ENCODE measurements at places on chromosomes 1 and 21.

DNA sequence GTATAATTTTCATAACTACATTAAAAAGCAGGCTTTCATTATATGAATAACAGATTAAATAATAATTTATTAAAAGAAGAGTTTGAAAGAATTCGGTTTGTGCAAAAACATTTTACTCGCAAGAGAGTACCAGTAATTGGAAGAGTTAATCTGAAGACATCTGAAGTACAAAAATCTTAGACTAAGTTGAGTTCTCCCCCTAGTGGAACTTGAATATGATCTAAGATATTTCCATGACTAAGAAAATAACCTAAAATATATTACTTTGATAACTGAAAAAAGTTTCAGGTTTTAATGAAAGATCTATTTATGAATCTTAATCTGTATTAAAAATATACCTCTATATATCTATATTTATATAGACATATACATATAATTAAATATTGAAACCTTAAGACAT lies 112.5 kb upstream of the GFI1 start:
- DNase-seq = peak; percentile 28

GRCh38 chr1:113248494-113248893 lies 141.8 kb upstream of the MAGI3 start:
- DNase-seq = no peak

GRCh38 chr1:38018864-38019343 lies 6.4 kb downstream of the UTP11 start:
- peak; percentile 44 for DNase-seq

DNA sequence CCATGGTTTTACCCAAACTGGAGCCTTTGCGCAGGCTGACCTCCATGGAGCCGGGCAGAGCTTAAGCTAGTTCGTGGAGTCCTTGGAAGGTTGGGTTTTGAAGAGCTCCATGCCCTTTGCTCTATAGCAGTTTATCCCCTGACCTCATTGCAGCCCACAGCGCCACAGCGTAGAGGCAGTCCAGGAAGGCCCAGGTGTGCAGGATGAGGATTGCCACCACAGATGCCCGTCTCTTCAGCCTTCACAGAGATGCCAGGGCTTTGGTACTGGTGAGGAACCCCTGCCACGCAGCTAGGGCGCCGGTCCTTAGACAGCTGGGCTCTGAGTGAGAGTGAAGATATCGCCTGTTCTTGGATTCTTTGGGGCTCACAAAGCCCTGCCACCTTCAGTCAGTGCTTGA lies 138.6 kb downstream of the PEX14 start:
- DNase-seq = no peak

DNA sequence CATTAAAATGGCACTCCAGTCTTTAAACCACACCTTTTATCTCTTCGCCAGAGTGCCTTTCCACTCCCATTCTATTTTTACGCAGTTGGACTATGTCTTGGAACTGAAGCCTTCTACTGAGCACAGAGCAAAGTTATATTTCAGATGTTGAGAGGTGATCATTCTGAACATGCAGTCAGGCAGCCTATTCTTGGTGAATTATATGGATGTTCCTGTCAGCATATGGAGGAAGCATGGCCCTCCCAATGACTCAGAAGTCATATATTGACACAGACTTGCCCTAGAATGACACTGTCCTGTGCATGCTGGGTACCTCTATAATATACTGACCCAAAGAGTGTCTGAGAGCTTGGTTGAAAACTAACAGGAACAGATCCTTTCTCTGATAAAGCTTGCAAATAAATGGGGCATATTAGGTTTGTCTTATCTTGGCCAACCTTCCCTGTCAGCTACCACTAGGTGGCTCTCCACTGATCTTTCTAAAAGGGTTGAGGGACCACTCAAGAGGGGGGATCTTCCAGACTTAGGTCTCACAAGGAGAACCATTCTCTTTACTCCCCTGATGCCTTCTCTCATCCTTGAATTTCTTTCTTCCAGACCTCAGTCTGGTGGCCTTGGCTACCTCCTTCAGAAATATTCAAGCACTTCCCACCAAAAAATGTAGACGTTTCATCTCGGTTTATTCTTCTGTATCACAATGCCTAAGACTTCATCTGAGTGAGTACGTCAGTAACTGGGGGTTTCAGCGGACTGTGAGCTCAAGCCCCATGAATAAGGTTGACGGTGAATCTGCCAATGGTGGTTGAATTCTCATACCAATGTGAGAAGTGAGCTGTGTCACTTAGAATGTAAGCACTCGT lies 11.8 kb upstream of the ALG14 start:
- DNase-seq = no peak

GRCh38 chr1:110519125-110519810 lies at the start of gene KCNA10:
Gene KCNA10, minus strand, starts transcription at chr1:110519175. Its CDS starts 388 bp downstream, at chr1:110518787.
- no peak for DNase-seq

GRCh38 chr1:228650141-228650540 lies 85.1 kb upstream of the RHOU start:
- no peak for DNase-seq

- DNase-seq = peak; percentile 97
Measured at GRCh38 chr1:207822602-207823451, 71.0 kb downstream of the CD46 start.
